GM12865 (cell line): ENCODE measurements at places on chromosomes 6 and 20.

- DNase-seq = peak; percentile 8
These were observed 200.9 kb upstream of the EYA4 start for GRCh38 chr6:133040094-133040802.

- DNase-seq = no peak
These were observed 152.7 kb downstream of the ANKRD60 start for GRCh38 chr20:58075586-58076345.

DNA sequence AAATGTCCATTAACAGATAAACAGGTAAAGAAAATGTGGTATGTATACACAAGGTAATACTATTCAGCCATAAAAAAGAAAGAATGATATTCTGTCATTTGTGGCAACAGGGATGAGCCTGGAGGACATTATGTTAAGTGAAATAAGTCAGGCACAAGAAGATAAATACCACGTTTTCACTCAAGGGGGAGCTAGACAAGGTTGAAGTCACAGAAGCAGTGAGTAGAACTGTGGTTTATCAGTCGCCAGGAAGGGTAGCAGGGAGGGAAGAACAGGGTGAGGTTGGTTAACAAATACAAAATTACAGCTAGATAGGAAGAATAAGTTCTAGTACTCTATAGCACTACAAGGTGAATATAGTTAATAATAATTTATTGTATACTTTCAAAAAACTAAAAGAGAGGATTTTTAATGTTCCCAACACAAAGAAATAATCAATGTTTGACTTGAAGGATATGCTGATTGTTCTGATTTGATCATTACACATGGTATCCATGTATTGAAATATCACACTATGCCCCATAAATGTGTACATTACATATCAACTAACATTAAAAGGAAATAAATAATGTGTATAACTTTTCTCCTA lies 21.1 kb downstream of the RTN4IP1 start:
- DNase-seq = peak; percentile 81

DNA sequence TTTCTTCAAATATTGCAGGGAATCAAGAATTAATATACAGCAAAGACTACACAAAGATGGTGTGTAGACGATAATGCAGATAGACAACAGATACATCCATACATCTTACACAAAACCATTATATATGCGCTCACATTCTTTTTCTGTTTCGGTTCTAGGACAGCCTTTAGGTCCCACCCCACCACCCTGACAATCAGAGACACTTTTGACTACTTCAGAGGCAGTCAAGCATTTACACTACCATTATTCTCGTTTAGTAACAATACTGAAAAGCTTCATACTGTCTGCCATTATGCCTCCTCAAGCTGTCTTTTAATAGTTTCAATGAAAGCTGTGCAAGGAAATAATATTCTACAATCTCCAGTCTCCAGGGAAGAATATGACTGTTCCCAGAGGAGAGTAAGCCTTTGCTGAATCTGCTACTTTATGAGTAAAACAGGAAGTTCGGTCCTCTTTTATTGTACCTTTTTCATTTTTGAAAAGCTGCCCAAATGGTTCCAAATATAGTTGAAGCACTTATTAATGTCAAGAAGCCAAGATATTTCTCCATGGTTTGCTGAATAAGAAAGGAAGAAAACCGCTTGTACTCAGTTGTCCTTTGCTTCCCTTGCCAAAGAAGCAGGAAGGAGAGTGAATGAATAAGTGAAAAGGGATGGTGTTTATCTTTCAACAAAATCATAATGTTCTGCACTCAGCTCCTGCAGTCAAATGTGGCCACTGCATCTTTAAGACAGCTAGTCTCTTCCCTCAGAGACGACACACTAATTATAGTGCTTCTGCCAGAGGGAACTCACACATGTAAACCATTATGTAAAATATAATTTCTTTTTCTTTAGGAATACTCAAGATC lies 468.3 kb downstream of the CDC5L start:
- no peak for DNase-seq

DNA sequence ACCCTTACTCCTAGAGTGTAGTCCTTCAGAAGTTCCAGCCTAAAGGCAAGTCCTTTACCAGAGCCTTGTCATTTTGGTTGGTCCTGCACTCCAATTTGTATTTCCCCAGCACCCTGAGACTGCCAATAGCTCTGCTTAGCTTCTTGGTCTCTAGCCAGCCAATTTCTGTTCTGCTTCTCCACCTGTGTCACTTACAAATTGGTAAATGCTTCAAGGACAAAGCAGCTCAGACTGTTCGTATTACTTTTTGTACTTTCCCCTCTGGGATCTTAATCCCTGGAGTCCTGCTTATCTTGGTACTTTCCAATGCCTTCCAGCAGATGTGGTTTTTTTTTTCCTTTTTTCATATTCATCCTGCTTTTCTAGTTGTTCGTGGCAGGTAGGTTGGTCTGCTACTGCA lies 25.7 kb downstream of the PIGU start:
- DNase-seq = no peak

DNA sequence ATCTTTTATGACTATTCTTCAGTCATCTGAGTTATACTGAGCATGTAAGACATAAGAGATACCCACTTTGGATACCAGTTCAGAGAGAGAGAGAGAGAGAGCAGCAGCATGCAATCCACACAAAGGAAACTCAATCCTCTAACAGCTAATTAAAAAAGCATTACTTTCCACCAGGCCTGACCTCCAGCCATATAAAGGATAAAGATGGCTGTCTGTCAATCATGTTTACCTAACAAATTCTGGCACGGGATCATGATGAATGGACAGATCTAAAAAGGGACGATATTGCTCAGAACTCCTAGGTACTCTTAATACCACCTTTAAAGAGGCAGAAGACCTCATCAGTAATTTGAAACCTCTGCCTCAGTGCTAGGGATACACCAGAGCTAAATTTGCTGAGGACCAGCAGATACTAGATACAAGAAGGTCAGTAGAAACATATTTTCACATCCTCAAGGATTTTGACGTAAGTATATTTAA lies 159.2 kb downstream of the RPS12 start:
- DNase-seq = no peak

- DNase-seq = no peak
These were observed 395.0 kb upstream of the RUNX2 start for GRCh38 chr6:44933108-44933507.

DNA sequence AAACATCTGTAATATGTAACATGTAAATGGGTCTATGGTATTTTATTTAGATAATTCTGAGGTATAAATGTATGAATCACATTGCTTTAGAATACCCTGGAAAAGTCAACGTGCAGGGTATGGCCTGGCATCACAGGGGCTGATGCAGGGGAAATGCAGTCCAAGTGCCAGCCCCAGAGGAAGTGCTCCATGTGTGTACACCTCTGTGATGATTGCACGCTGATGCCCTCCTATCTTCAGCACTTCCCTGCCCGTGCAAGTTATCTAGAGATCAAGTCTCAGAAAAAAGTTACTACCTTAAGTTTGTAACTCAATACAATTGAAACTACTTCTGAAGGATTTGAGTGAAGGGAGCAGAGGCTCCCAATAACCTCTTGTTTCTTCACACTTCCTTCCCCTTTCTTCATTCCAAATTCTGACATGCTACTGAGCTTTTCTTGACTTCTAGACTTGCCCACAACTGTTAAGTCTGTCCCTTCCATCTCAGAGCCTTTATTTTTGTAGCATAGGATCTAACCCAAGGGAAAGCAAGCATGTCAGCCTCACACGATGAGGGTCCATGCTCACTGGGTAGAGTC lies 2.2 kb downstream of the SMLR1 start:
- DNase-seq = no peak

- no peak for DNase-seq
These were observed 55.7 kb downstream of the SNX5 start for GRCh38 chr20:17912916-17913315.

- DNase-seq = no peak
These were observed 23.0 kb upstream of the SLC22A7 start for GRCh38 chr6:43274916-43275597.

- DNase-seq = peak; percentile 10
These were observed 216.2 kb downstream of the NFATC2 start for GRCh38 chr20:51326201-51326819.

DNA sequence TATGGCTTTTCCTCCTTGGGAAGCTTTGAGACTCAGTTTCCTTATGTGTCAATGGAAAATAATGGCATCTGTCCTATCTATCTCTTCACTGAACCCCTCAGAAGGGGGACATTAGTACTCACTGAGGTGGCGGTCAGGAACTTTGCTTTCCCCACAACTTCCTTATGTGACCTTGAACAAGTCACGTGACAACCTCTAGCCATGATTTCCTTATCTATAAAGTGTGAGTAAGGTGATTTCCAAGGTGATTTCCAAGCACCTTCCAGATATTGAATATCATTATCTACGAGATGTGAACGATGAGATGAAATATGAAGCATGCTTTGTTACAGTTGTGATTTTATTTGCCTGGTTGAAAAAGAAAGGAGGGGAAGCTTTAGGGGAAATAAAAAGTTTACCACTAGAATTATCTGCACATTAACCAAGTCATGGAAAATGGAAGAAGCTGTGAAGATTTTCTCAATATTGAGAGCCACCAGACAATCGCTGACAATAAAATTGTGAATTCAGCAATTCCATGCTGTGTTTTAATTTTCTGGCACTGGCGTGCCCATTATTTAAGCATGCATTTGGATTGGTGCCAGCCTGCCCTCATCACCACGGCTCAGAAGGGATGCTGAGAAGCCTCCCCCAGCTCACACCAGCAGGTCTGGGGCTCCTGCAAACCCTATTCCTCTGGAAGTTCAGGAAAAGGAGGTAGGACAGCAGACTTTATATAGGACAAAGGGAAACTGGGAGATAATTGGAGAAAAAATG lies 255.3 kb downstream of the CD83 start:
- DNase-seq = peak; percentile 4

DNA sequence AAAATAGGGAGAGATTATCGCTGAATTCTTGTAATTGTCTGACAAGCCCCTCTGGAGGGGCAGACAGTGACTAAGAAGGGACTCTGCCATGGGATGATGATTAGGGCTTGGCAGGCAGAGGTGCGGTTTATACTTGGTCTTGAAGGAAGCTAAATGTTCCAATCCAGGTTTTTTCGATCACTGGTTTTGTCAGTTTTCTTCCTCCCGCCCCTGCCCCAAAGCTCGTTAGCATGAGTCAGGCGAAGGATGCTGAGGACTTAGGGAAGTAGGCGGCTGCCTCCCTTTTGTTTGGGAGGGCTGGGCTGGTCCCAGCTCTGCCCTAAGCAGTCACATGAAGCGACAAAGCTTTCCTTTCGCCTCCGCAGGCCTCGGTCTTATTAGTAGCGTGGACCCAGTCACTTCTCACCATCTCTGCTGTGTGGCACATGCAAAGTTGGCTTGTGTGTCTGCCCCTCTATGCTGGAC lies 314.2 kb downstream of the CDC5L start:
- DNase-seq = no peak

DNA sequence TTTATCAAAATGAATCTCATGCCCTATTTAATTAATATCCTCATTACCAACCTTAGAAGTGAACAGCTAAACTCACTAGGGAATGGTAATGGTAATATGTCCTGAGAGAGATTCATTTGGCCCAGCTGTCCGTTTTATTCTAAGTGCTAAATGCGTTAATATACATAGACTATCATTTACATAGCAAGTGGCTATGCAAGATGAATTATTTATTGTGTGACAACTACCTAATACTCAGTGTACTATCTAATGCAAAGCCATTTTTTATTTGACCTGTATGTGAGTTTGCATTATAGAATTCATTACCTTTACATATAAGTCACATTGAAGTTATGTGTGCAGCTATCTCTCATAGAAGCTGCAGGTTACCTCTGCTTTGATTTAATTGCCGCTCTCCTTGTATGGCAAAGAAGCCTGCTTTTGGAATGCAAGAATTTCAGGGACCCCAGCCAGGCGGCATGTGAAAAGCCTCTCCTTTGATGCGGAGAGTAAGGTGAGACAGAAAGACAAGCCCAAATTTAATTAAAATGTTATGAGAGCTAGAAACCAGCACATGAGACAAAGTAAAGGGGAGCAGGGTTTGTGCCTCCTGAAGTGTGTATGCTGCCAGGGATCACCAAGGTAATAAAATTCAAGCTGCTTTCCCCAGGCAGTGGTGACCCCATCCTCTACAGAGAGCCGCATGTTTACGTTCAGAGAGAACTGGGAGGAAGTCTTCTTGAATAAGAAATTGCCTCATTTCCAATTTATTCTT lies 693.0 kb upstream of the MAP3K7 start:
- DNase-seq = no peak

DNA sequence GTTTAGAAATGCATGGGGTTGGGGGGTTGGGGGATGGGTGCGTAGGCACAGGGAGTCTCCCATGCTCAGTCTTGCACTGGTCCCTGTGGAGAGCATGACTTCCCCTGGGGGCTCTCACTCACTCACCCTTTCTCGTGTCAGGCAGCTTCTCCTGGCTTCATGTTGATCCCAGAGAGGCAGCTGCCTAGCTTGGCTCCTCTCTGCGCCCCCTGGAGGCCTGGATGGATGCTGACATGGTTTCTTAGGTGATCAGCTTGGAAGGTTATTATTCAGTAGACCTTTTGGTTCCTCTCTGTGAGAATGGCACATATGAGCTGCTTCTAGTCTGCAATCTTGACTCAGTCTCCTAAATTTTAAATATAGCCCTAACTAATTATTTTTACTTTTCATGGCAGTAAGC lies 109.3 kb upstream of the FAM83B start:
- DNase-seq = peak; percentile 42

DNA sequence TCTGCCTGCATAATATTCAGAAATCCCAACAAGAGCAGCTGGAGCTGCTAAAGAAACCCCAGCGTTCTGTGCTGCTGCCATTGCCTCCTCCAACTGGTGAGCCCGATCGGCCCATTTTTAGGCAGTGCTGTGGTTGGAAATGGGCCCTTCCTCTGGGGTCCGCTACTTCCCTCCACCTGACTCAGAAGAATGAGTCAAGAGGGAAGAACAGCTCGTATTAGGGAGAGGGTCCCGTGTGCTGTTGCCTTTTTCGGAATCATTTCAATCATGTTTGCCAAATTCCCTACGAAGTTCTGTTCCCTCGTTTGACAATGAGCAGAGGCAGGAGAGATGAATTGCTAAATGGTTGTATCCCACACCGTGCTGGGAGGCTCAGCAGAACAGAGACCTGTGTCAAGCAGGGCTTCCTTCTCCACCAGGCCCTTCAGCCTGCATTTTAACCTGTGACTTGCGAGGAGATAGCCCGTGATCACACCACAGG lies 38.4 kb downstream of the THBS2 start:
- no peak for DNase-seq

- DNase-seq = no peak
These were observed 11.2 kb downstream of the OGFRL1 start for GRCh38 chr6:71299541-71300470.

- no peak for DNase-seq
These were observed 154.9 kb downstream of the GMPR start for GRCh38 chr6:16393326-16393725.

- no peak for DNase-seq
These were observed 29.0 kb downstream of the CTCFL start for GRCh38 chr20:57495978-57496377.

DNA sequence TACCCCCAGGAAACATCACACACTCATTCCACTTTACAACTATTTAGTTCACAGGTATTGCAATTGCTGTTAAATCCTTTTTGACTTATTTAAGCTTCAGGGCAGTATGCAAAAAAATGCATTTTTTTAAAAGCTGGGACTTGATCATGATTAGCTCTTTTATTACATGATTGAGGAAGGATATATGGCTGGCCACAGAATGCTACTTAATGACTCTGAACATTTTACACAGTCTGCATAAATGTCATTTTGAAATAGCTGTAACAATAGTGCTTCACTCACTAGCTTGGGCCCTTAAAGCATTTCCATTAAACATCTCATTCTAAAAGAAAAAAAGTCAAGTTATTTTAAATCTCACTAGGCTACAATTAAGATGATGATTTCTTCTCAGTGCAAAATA lies 429.7 kb downstream of the FRK start:
- no peak for DNase-seq
